Amygdala (tissue), 56 donors: ENCODE measurements at places on chromosomes 7 and 10.

GRCh38 chr10:82377608-82378007, 502.6 kb downstream of the NRG3 start:
- DNase-seq, result no peak

DNA sequence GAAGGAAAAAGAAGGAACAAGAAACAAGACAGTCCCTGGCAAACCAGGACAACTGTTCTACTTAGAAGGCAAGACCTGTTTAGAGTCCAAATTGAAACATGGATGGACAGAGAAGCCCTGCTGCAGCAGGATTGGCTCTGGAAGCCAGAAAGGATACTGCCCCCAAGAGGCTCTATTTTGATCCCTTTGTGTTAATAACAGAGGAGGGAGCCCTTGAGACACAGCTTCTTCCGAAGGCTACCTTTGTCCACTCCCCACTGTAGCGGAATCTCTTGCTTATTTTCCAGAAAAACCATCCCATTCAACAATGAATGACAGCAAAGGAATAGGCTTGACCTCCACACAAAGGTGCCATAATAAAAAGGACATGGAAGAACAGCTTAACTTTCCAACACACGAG, 120.3 kb upstream of the FOXK1 start:
- DNase-seq, result no peak

DNA sequence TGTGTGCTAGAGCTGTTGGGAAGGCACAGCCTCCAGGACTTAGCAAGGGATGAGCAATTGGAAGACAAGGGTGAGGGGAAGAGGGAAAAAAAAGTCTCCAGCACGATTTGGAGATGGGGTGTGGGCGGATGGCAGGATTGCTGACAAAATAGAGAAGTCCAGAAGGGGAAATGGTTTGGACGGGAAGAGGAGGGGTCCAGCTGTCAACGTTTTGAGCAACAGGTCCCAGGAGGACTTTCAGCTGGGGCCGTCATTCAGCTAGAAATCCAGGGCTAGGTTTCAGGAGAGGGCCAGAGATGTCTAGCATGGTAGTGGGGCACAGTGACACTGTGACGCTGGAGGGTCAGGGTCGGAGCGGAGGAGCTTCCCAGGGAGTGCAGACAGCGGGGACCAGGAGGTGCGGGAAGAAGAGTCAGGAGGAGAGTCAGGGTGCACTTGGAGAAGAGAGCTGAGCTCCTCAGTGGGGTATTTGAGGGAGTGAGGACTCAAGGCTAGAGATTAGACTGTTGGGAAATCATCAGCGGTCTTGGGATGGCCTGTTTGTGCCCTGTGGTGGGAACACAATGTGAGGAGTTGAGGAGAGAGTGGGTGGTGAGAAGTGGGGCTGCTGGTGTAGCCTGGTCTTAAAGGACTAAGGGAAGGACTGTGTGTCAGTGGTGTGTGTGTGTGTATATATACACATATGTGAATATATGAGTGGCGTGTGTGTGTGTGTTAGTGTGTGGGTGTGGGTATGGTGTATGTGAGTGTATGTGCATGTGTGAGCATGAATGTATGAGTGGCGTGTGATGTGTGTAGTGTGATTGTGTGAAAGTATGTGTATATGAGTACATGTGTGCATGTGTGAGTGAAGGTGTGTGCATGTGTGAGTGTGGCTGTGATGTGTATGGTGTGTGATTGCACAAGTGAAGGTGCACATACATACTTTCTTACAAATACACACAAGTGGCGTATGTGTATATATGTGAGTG, 3.8 kb downstream of the ZYX start:
- no peak for DNase-seq

DNA sequence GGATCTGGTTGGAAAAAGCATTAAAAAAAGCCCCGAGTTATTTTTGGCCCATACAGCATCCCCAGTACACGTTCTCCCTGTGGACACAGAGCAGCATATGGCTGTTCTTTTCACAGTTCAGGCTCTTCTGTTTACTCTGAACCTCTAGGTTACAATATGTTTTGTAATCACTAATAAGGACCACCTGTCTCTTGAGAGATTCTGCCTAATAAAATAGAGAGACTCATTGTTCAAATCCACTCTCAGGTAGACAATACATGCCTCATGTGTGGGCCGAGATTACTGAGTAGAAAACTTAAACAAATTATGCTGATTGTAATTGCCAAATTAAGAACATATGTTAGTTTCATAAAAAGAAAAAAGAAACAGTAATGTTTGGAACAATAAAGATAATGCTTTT, 647.7 kb downstream of the GRM8 start:
- DNase-seq, result no peak

DNA sequence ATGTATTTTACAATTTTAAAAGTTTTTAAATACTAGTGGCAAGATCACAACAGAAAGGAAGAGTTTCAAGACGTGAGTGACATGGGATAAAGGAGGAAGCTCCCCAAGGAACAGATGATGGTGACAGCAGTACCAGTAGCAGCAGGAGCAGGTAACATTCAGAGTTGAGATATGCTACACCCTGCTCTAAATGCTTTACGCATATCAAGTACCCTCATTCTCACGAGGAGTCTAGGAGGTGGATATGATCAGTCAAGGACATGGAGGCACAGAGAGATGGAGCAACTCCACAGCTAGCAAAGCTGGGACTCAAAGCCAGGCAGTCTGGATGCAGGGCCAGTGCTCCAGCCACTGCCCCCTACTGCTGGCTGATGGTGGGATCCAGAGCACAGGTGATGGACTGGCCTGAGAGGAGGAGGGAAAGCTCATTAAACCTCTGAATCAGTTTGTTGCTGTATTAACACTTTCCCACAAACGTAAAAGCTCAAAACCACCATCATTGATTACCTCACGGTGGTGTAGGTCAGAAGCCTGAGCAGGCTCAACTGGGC, 17.5 kb downstream of the RP9 start:
- no peak for DNase-seq

- DNase-seq, result no peak
Measured at GRCh38 chr7:143257501-143257900, 5.7 kb upstream of the GSTK1 start.

DNA sequence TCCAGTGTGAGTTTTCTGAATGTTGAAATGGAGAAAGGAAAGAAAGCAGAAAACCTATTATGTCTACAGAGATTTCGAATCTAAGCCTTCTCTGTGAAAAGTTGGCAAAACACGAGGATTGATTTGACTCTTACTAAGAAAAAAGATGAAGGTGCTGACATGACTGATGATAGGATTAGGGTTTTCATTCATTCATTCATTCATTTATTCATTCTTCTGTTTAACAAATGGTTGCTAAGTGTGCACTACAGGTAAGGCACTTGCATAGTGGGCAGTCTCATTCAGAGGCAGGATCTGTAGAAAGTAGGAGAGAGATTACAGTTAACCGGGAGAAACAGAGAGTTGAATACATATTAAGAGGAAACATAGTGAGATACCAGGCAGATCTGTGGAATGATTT, 137.1 kb downstream of the ZNF365 start:
- no peak for DNase-seq

- no peak for DNase-seq
Measured at GRCh38 chr7:78779788-78780187, 673.7 kb downstream of the MAGI2 start.
